ENCODE measurements at places on chromosomes 2 and 18.

DNA sequence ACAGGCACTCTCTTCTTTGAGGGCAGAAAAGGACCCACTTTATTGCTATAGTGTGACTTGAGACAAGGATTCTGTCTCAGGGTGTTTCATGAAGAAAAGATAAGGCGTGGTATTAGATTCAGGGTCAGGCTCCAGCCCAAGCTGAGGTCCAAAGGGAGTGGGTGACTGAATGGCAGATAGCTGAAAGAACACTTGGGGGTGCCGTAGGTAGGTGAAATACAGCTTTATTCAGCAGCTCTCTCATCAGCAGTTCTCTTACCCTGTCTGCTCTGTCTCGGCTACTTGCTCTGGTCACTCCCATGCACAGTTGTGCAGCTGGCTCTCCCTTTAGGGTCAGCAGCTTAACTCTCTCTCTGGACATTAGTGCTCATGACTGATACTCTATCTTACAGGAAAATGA lies 379.9 kb downstream of the LPIN1 start:
- no peak for DNase-seq

GRCh38 chr2:8577573-8577972 lies 104.3 kb upstream of the ID2 start:
- DNase-seq, result no peak

GRCh38 chr2:20186078-20186854 lies 38.7 kb downstream of the SDC1 start:
- DNase-seq, result no peak

DNA sequence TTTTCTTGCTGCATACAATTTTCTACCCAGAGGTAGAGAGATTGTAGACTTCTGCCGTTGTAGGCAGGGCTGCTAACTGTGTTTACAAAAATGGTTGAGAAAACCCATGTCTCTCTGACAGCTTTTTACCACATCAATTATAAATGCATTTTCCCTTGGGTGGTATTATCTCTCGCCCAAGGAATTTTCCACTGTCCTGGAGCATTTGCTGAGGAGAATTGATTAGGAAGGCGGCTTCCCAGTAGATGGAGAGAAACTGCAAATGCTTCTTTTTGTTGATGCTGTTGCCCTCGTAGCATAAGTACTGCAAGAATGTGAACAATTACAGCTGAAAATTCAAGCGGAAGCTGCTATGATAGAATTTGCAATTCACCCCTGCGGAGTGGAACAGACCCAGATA lies 1007.7 kb upstream of the KLHL29 start:
- DNase-seq, result no peak

GRCh38 chr2:100050685-100051084 lies 91.7 kb downstream of the AFF3 start:
- DNase-seq, result no peak

DNA sequence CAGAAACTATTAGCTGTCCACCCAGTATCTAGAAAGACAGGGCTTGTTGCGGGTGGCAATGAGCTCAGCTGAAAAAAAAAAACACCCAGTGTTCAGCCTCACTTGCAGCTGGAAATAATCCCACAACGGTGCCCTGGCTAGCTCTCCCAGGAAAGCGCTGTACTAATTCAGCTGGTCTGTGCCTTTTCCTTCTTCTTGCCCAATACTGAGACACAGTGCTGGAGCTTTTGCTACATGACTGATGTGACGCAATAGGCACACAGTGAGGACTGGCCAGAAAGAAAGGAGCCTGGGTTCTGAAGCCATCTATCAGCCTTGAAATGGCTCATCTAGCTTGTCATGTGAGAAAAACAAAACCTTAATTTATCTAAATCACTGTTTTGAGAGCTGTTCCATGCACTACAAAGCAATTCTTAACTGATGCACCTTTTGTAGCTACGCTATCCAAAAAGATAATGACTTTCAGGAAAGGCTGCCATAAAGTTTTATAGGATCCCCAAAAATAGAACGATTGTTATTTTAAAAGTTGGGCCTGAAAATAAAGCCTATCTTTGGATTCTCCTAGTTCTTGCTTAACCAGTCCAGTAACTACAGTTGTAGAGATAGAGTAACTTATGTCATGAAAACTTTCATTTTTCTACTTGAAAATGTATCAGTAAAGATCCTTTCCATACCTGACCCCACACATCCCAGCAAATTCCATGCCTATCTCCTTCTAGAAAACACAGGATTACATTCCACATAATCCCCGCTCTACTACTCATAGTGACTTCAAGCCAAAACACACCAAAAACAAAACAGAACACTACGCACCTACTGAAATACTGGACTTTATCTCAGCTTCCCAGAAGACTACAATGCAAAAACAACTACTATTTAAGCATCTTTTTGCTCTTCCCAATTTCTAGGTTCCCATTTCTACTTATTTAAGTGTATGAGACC lies 15.9 kb downstream of the KIDINS220 start:
- DNase-seq, result no peak

DNA sequence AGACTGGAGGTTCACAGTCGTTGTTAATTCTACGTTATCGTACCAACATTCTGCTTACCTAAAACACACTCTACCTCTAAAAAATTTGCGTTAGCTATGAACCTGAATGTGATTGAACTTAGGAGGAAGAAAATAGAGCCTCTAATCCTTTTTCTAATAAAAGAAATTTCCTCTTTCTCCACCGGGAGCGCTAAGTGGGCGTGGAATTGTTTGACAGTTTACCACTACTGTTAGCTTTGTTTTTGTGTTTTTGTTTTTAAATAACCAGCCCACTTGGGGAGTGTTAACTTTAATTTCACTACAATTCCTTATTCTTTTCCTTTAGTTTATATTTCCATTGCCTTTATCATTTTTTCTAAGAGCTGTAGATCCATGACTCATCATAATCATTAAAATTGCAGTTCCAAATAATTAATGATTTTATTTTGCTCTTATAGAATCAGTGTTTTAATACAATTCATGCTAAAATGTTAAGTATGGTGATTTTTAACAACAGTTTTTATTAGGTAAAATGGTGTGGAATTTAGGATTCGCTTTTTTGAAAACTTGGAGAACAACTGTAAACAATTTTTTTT lies 55.0 kb upstream of the ITM2C start:
- no peak for DNase-seq

DNA sequence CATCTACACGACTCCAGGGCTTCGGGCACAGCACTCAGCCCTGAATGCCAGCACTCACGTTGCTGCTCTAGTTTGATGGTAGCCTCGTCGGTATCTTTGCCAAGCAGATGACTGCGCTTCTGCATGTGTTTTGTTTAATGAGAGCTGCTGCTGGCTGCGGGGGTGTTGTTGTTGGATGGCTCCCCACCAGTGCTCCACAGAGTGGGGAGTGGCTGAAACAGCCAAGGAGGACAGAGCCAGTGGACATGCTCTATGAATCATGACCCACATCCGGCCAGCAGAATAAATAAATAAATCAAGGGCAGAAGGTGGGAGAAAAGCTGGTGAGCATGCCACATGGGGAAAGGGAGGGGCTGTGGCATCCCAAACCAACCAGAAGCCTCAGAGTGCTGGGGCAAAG lies 131.2 kb upstream of the SOX11 start:
- no peak for DNase-seq

GRCh38 chr2:67516899-67517530 lies 119.9 kb downstream of the ETAA1 start:
- DNase-seq, result no peak

- DNase-seq, result no peak
These were observed 72.9 kb downstream of the HS6ST1 start for GRCh38 chr2:128245813-128246212.
